ENCODE measurements at places on chromosomes 3 and 15.

GRCh38 chr3:175397372-175397771 lies 538.2 kb downstream of the NAALADL2 start:
- no peak overlapping the region for H3K27ac ChIP-seq
- no peaks in the 10 kb centered on the region for H3K36me3 ChIP-seq
- no peak for DNase-seq
- H3K4me1 ChIP-seq: no peaks in the 10 kb centered on the region
- H3K27me3 ChIP-seq: no peaks in the 10 kb centered on the region

GRCh38 chr3:9795207-9795606 lies 2.3 kb downstream of the ARPC4 start:
- H3K4me1 ChIP-seq: peaks cover 64% of the 10 kb centered on the region
- DNase-seq: peak; percentile 86
- no peak overlapping the region for H3K4me3 ChIP-seq

GRCh38 chr15:42182961-42183360 lies 25.1 kb downstream of the VPS39 start:
- H3K4me3 ChIP-seq: no peak overlapping the region
- no peaks in the 10 kb centered on the region for H3K27me3 ChIP-seq
- H3K27ac ChIP-seq: no peak overlapping the region
- DNase-seq: no peak
- H3K36me3 ChIP-seq: peaks cover 80% of the 10 kb centered on the region

- H3K4me3 ChIP-seq: no peak overlapping the region
- H3K4me1 ChIP-seq: no peaks in the 10 kb centered on the region
- no peak overlapping the region for H3K27ac ChIP-seq
- no peak for DNase-seq
- no peaks in the 10 kb centered on the region for H3K27me3 ChIP-seq
Measured at GRCh38 chr3:161430307-161430706, 59.0 kb upstream of the SPTSSB start.

DNA sequence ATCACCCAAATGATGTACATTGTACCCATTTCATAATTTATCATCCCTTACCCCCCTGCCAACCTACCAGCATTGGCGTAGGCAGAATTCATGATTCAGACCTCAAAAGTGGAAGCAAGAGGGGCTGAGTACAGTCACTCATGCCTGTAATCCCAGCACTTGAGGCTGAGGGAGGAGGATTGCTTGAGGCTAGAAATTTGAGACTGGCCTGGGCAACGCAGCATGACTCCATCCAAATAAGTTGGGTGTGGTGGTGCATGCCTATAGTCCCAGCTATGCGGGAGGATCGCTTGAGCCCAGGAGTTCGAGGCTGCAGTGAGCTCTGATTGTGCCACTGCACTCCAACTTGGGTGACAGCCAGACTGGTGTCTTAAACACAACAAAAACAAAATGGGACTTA lies 10.4 kb downstream of the TTC14 start:
- H3K36me3 ChIP-seq: peaks cover 6% of the 10 kb centered on the region
- no peaks in the 10 kb centered on the region for H3K27me3 ChIP-seq
- H3K4me3 ChIP-seq: no peak overlapping the region

DNA sequence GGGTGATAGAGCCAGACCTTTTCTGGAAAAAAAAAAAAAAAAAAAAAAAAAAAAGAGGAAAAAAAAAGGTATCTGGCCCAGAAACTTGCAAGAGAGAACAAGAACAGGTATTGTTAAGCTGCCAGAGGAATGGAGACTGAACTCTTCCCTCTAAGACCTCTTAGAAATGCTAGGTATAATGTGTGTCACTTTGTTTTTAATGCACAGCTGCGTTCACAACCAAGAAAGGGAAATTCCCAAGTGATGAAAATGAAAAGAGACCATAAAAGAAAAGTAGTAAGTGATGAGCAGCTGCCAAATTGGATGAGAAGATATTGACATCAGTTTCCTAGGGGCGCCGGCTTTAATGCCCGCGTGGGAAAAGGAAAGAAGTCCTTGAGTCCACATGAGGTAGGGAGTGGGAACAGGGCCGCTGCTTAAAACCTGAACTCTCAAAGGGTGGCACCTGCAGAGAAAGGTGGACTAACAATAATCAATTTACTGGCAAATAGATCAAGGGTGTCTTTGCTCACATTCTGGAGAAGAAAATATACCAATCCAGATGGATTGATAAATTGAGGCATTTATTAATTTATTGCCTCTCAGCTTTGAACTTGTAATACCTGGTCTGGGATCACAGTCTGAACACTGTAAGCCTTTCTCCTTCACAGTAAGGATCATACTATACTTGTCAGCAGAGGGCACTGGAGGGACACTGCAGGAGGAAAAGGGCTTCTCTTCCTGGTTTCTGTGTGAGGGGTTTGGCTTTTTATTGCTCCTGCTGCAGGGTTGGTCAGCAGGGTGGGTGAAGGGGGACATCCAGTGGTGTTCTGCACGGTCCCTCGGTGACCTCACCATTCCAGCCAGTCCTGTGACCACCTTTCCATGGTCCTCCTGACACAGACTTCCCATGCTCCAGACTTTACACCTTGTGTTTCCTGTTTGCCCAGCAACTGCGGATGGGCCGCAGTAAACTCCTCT lies 131.6 kb downstream of the AQP9 start:
- no peaks in the 10 kb centered on the region for H3K36me3 ChIP-seq
- no peaks in the 10 kb centered on the region for H3K4me1 ChIP-seq
- H3K4me3 ChIP-seq: no peak overlapping the region
- DNase-seq: no peak

DNA sequence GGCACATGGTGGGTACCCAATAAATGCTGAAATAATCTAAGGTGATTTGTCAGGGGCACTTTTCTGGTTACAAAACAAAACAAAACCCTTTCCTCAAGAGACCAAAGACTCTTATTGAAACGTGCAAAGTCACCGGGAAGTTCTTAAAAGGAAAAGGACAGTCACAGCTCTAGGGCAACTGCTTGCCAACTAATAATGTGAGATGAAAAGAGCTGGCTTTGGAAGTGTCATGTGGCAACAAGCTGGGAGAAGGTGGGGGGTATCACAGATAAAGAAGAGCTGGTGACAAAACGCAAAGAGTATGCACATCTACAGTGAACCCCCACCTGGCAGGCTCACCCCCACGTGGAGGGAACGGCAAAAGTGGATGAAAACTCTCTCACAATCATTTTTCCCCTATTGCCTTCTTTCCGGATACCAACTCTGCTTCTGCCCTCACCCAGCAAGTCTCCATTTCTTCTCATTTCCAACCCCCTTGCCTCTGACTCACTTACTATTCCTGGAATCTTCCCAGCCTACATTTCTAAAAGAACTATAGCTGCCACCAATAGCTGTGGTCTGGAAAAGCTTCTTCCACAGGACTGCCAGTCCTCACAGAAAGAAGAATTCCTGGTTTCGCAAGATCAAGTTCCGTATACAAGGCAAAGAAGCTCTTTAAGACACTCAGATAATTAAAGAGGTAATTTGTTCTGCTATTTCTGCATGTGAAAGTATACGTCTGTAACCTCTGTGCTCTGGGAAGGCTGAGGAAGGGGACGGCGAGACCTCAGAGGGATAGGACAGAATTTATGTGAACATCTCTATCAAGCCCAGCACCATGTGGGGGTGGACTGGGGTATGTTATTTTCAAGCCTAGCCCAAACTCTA lies 21.8 kb upstream of the ANPEP start:
- no peaks in the 10 kb centered on the region for H3K36me3 ChIP-seq
- H3K4me1 ChIP-seq: no peaks in the 10 kb centered on the region
- H3K27me3 ChIP-seq: no peaks in the 10 kb centered on the region
- H3K4me3 ChIP-seq: no peak overlapping the region

DNA sequence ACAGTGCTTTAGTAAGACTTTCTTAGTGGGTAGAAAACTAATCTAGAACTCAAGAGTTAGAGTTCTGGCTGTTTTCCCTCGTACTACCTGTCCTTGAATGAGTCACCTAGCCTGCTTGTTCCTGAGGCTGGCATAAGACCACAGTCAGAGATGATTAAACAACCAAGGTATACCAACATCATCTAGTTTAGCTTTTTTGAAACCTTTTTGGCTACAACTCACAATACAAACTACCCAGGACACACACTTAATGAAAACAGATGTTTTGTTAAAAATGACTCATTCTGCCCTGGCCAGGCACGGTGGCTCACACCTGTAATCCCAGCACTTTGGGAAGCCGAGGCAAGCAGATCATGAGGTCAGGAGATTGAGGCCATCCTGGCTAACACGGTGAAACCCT lies 4.6 kb downstream of the MCCC1 start:
- no peak overlapping the region for H3K27ac ChIP-seq
- peaks cover 26% of the 10 kb centered on the region for H3K36me3 ChIP-seq
- peaks cover 10% of the 10 kb centered on the region for H3K4me1 ChIP-seq
- no peak for DNase-seq
- H3K27me3 ChIP-seq: no peaks in the 10 kb centered on the region

DNA sequence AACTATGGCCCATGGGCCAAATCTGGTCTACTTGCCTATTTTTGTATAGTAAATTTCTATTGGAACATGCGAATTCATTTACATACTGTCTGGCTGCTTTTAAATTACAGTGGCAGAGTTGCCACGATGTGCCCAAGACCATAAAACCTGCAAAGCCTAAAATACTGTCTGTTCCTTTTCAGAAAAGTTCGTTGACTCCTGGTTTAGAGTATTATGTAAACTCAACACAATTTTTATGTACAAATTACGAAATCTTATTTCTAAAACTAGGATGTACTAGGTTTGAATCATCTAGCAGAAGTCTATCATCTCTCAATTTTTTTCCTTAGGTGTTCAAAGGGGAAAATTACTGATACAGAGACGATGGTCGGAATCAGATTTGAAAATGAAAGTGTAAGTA lies 26.9 kb downstream of the SENP2 start:
- no peaks in the 10 kb centered on the region for H3K4me1 ChIP-seq
- H3K4me3 ChIP-seq: no peak overlapping the region
- peaks cover 81% of the 10 kb centered on the region for H3K36me3 ChIP-seq
- H3K27me3 ChIP-seq: no peaks in the 10 kb centered on the region
- no peak overlapping the region for H3K27ac ChIP-seq

DNA sequence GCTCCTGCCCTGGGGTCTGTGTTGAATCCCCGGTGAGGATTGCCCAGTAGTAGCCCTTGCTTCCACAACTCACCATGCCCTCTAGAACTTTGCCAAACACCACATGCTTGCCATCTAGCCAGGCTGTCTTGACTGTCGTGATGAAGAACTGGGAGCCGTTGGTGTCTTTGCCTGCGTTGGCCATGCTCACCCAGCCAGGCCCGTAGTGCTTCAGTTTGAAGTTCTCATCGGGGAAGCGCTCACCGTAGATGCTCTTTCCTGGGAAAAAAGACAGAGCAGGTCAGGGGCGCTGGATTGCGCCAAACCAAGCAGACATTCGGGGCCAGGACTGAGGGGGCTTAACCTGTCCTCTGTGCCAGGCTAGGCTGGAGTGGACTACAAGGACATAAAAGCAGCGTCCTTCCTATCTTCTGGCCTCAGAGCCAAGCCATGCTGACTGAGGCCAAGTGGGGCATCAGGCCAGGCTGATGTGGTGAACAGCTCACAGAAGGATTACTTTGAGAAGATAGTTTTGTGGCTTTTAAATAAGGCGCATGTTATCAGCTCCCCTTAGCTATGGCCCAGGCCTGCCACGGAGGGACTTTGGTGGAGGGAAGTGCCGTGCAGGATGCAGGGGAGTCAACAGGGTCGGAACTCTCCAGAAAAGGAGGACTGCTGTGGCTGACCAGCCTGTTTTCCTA lies 5.3 kb downstream of the SNX22 start:
- no peaks in the 10 kb centered on the region for H3K27me3 ChIP-seq
- H3K36me3 ChIP-seq: peaks cover 8% of the 10 kb centered on the region
- H3K4me1 ChIP-seq: peaks cover 72% of the 10 kb centered on the region
- DNase-seq: no peak
- no peak overlapping the region for H3K4me3 ChIP-seq

- H3K36me3 ChIP-seq: no peaks in the 10 kb centered on the region
- no peak overlapping the region for H3K27ac ChIP-seq
- H3K4me3 ChIP-seq: no peak overlapping the region
Measured at GRCh38 chr3:106093616-106094015, 224.8 kb upstream of the CBLB start.

DNA sequence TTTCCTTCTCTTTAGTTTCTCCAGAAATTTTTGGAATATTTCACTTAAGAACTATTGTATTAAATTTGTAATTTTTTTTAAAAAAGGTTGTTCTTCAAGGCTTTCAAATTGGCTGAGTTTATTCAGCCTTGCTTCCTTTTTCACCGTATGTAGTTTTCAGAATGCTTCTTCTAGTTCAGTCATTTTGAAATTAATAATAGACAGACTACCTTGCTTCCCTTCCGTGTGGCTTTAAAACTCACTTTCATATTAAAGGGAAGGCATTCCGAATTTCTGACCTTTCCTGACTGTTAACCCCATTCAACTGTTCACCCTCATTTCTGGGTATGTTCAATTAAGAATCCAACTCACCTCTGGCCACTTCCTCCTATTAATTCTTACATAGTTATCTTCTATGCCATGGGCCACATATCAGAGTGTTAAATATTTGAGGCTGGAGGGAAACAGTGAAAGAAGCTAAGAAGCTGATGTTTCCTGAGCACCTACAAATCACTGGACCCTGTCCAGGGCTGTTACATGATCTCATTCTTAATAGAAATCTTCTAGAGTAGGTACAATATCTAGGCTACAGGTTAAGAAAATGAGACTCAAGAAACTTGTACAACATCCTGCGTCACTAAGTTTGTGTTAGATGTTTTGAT lies 237.5 kb downstream of the P3H2 start:
- H3K4me1 ChIP-seq: no peaks in the 10 kb centered on the region
- no peak overlapping the region for H3K4me3 ChIP-seq
- no peaks in the 10 kb centered on the region for H3K36me3 ChIP-seq
- no peak for DNase-seq
- H3K27ac ChIP-seq: no peak overlapping the region

- DNase-seq: peak; percentile 0
- H3K4me3 ChIP-seq: no peak overlapping the region
- H3K27me3 ChIP-seq: no peaks in the 10 kb centered on the region
Measured at GRCh38 chr3:48402281-48402732, 27.6 kb downstream of the PLXNB1 start.

- no peaks in the 10 kb centered on the region for H3K27me3 ChIP-seq
- H3K4me3 ChIP-seq: no peak overlapping the region
- H3K4me1 ChIP-seq: no peaks in the 10 kb centered on the region
- H3K27ac ChIP-seq: no peak overlapping the region
Measured at GRCh38 chr3:30847592-30847991, 46.9 kb downstream of the GADL1 start.

DNA sequence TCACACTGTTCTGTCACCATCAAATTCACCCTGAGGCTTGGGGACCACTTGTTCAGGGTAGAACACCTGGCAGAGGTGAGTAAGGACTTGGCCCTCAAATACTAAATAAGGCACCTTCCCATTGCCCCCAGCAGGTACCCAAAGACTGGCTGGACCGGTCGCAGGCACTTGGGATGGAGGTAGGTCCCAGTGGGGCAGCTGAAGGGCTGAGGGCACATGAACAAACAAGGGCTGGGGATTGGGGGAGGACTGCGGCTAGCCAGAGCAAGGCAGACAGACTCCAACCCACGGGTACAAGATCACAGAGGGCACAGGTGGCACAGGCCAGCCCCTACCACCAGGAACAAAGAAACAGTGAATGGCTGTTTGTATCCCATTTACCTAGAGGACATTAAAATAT lies 1.9 kb downstream of the MRPS25 start:
- H3K4me3 ChIP-seq: no peak overlapping the region
- no peaks in the 10 kb centered on the region for H3K27me3 ChIP-seq
- H3K27ac ChIP-seq: peak overlapping the region; percentile 16
- H3K36me3 ChIP-seq: no peaks in the 10 kb centered on the region
- peaks cover 18% of the 10 kb centered on the region for H3K4me1 ChIP-seq
